Islet precursor cell (in vitro differentiated cells): ENCODE measurements at places on chromosomes 6 and 20.

GRCh38 chr6:108501559-108501958, 59.2 kb upstream of the FOXO3 start:
- no peak for DNase-seq

- no peak for DNase-seq
Measured at GRCh38 chr20:11546939-11547338, 370.8 kb upstream of the BTBD3 start.

GRCh38 chr20:49674383-49675352, 39.0 kb downstream of the B4GALT5 start:
- DNase-seq, result peak; percentile 85

DNA sequence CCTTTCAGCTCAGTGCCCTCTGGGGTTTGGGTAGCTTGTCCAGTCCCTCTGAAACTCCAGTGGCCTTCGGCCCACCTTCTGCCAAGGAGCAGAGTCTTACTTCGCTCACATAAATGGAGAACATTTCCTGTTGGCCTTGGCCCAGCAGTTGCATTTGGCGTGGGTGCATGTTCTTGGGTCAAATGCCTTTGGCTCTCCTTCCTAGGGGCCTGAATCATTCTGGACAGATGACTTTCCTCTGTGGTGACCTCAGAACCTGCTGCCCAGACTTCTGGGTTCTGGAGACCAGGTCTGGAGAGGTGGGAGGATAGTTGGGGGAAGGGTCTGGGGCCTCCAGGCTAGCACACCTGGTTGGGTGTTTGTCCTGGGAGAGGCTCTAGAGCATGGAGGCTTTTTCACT, 29.3 kb downstream of the BCAS4 start:
- no peak for DNase-seq

GRCh38 chr6:154261688-154262397, 94.8 kb downstream of the IPCEF1 start:
- no peak for DNase-seq

- no peak for DNase-seq
Measured at GRCh38 chr6:54907355-54907754, 60.8 kb downstream of the FAM83B start.

DNA sequence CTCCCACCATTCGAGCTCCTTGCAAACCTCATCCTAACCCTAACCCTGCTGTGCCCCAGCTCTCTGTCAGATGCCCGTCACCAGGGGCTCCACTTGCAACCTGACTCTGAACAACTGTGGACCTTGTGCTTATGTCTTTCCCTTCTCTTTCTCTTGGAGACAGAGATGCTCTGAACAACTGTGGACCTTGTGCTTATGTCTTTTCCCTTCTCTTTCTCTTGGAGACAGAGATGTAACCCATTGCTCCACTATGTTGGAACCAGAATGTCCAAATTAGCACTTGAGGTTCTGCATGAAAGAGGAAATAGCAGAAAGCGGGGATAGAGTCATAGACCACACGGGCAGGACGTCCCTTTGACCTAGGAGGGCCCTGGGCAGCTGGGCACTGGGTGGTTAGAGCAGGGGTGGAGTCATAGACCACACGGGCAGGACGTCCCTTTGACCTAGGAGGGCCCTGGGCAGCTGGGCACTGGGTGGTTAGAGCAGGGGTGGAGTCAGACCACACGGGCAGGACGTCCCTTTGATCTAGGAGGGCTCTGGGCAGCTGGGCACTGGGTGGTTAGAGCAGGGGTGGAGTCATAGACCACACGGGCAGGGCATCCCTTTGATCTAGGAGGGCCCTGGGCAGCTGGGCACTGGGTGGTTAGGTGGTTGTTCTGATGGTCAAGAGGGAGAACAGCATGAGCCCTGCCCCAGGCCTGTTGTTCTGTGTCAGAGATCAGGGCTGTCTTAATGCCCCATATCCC, 22.2 kb downstream of the PCMTD2 start:
- DNase-seq, result no peak

GRCh38 chr6:118981884-118982574, 47.1 kb upstream of the MCM9 start:
- no peak for DNase-seq

DNA sequence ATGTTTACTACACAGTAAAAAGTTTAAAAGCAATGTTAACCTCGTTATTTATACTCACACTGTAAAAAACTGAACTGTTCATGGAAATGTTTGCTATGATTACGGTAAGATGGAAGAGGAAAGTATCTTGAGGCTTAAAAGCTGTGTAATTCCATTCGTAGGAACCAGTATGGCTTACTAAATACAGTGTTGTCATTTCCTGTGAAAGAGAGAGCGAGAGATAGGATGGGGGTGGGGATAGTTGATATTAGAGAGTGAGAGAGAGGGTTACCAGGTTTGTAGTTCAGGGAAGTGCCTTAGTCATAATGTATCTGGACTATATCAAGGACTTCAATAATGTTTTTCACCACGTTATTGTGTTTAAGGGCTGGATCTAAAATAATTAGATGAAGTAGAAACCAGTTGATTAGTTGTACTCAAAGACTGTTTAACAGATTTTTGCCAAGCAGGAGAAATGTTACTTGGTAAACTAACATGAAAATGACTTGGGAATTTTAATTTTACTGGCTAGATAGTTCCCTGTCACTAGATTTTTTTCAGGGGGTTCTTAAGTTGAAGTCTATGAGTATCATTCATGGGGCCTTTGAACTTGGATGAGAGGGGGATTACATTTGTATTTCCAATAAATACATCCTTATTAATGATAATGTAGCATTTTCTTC, 30.4 kb downstream of the AFDN start:
- DNase-seq, result no peak

DNA sequence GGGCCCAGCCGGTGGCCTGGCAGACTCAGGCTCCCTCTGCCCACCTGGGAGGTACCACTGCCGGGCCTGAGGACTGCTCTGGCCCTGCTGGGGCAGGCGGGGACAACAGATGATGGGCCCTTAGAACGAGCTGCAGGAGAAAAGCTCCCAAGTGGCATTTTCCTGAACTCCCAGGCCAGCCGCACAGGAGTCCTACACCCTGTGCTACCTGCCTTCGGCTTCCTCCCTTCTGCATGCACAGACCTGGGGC, 41.3 kb downstream of the DSTN start:
- peak; percentile 81 for DNase-seq

- no peak for DNase-seq
Measured at GRCh38 chr6:82086944-82087343, 160.6 kb downstream of the IBTK start.

GRCh38 chr20:2888224-2888955, 15.1 kb downstream of the PTPRA start:
- no peak for DNase-seq

GRCh38 chr6:1689141-1689540, 79.4 kb downstream of the FOXC1 start:
- no peak for DNase-seq

GRCh38 chr20:49682798-49683197, 30.9 kb downstream of the B4GALT5 start:
- no peak for DNase-seq

GRCh38 chr6:19135706-19136105, 701.5 kb upstream of the ID4 start:
- no peak for DNase-seq

DNA sequence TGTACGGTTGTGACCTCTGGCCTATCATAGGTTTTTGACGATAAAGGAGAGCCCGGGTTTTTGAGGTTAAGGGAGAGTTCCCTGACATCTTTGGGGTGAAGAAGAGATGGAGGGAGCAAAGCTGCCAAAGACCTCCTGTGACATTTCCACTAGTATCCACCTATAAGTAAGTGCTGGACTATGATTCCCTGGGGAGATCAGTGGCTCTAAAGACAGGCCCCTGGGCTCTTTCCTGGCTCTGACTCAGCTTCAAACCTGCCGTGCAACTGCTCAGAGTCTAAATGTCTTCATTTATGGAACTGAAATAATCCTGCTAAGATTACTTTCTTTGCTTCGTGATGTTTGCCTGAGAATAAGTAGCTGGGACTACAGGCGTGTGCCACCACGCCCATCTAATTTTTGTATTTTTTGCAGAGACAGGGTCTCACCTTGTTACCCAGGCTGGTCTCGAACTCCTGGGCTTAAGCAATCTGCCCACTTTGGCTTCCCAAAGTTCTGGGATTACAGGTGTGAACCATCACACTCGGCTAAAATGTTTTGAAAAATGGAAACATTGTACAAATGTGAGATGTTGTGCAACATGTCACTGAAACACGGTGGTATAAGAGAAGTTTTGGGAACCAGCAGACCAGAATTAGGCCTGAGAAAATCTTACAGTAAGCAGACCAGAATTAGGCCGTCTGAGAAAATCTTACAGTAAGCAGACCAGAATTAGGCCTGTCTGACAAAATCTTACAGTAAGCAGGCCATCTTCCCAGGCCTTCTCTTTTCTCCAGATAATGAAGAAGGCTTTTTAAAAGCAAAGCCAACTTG, 1.1 kb upstream of the PAQR8 start:
- peak; percentile 82 for DNase-seq

GRCh38 chr6:137571854-137572253, 77.7 kb upstream of the OLIG3 start:
- DNase-seq, result no peak

GRCh38 chr20:14780508-14780907, 443.1 kb upstream of the FLRT3 start:
- no peak for DNase-seq

DNA sequence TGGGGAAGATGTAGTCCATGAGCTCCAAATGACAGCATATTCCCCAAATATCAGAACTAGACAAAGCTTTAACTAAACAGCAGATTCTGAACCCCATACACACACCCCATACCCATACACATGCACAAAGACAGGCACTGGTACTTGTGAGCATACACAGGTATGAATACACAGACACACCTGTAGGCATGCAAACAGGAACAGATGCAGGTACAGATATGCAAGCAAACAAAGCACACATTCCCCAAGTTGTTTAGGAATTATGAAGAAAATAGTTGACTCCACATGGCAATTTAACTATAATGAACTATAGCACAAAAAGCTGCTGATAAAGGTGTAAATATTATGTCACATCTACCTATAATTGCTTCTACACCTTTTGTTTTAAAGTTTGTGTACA, 16.7 kb downstream of the GOPC start:
- DNase-seq, result no peak

- DNase-seq, result peak; percentile 28
Measured at GRCh38 chr20:32110173-32110704, 725 bp downstream of the TM9SF4 start.

- no peak for DNase-seq
Measured at GRCh38 chr6:134407791-134408190, 89.9 kb upstream of the SGK1 start.

GRCh38 chr6:100657678-100658330, 193.1 kb upstream of the SIM1 start:
- no peak for DNase-seq

DNA sequence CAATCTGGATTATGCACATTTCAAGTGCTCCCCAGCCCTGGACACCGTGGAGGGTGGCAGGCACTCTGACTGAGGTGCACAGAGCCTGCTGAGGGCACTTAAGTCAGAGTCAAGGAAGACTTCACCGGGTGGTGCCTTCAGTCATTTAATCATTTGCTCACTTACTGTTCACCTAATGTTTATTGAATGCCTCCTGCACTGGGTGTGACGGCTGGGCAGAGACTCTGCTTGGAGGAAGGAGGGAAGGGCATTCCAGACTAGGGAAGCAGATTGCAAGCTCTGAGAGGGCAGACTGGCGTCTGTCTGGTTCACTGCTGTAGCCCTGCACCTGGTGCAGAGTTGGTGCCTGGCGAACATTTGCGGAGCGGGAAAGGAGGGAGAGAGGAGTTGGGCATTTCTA, 54.2 kb upstream of the FAM83D start:
- DNase-seq, result no peak

DNA sequence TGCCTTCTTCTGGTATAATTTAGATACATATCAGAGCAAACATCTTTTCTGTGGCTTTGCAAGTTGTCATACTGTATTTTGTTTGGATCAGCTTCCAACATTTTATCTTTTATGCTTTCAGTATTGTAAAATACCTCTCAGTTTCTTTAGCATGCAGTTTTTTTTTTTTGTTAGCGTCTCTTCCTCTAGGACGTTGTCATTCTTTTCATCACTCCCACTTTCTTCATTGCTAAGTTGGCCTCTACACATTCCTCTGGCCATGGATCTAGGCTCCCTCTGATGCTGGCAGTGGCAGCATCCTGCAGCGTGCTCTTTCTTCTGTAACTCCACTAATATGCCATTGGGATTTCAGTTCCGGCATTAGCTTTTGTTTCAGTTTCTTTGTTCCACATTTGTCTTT, 21.7 kb downstream of the RPRD1B start:
- DNase-seq, result no peak

DNA sequence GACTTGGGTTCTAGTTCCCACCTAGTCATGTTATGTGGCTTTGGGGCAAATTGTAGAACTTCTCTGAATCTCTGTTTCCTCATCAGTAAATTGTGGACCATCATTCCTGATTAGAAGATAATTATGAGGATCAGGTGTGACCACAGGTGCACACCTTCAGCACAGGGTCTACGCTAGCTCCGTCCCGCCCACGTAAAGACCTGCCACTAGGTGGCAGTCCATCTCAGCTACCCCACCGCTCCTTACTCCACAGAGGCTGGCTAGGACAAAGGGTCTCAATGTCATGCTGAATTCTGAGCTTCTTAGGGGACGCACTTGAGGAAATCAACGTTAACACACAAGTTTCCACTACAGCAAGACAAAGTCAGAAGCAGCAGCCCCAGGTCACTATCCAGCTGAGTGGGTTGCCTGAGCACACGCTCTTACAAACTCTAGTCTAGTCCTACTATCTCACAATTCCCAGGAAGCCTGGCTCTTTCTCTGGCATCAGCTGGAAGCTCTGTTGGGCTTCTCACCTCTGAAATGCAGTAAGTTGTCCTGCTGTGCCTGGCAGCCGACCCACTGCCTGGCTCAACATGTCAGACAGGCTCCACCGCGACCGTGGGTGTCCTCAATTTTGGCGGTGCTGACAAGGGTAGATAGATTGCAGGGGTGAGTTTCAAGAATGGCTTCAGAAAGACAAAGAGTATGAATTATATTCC, 2.0 kb upstream of the PLCG1 start:
- peak; percentile 80 for DNase-seq

- no peak for DNase-seq
Measured at GRCh38 chr6:110329348-110329713, 28.8 kb downstream of the METTL24 start.

DNA sequence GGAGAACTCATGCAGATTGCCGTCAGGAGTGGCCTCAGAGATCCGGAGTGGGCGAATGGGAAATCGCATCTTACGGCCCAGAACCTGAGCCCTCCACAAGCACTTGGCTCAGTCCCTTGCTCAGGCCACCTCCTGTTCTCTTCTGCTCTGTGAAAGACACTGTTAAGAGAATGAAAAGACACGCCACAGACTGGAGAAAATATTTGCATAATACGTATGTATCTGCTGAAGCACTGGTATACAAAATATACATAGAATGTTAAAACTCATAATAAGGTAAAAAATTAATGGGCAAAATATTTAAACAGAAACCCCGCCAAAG, 838 bp upstream of the POM121L2 start:
- no peak for DNase-seq

- peak; percentile 93 for DNase-seq
Measured at GRCh38 chr20:58980711-58981627, at the start of gene NELFCD. Gene NELFCD (plus strand): TSS chr20:58981256. CDS start chr20:58981310, 54 bp downstream.

GRCh38 chr20:58944610-58945009, 36.4 kb upstream of the NELFCD start:
- peak; percentile 68 for DNase-seq
